Osteoblast (primary cell): ENCODE measurements at places on chromosomes 2 and 18.

- DNase-seq: no peak
Measured at GRCh38 chr2:42079737-42080287, 32.0 kb downstream of the PKDCC start.

DNA sequence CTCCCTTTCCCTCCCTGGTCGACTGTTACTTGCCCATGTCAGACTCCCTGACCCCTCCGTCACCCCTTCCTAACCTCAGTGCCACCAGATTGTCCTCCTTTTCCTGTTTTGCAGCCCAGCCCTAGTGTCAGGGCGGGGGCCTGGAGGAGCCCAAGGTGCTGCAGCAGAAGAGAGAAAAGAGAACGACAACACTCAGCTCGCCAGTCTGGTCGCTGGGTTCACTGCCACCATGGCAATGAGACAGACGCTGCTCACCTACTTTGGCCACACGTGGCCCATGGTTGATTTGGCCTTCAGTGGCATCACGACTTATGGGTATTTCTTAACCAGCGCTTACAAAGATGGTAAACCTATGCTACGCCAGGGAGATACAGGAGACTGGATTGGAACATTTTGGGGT is 108.4 kb upstream of the RMDN2 start:
- DNase-seq: no peak

GRCh38 chr2:108594982-108595464 is 60.8 kb downstream of the LIMS1 start:
- no peak for DNase-seq

GRCh38 chr2:233334915-233335314 is 19.4 kb upstream of the DGKD start:
- peak; percentile 1 for DNase-seq

GRCh38 chr18:58101291-58101794 is 57.3 kb downstream of the NEDD4L start:
- DNase-seq: no peak

- peak; percentile 91 for DNase-seq
Measured at GRCh38 chr2:240997141-240997855, 1.1 kb upstream of the SNED1 start.

GRCh38 chr2:108923736-108924579 is 65.1 kb downstream of the EDAR start:
- peak; percentile 73 for DNase-seq

DNA sequence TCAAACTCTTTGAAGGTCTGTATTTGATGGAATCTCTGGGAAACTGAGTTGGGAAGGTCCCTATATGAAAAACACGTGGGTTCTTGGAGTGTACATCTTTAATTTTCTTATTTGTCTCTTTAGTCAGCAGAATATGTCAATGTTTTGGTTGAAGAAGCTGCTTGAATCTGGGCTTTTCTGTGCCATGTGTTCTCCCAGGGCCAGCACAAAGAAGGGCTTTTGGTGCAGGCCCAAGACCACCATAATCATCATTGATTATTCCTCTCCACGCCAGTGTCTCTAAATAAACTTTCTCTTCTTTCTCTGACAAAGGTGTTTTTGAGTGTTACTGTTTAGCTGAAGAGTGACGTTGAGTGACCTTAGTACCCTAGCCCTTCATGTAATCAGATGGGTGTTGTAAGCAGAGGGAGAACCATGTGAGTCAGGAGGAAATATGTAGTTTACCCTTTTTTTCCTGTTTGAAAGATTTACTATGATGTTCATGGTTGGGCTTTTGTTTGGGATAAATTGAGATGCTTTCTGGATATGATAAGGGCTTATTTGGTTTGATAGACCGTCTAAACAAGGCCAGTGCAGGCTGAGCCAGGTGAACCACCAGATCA is 11.6 kb upstream of the TNP1 start:
- DNase-seq: no peak

GRCh38 chr2:60796573-60797509 is 40.8 kb downstream of the PAPOLG start:
- no peak for DNase-seq

- DNase-seq: peak; percentile 91
Measured at GRCh38 chr2:27308359-27308881, at the start of gene UCN. Gene UCN, minus strand, starts transcription at chr2:27308445. Its CDS starts 550 bp downstream, at chr2:27307895.

- DNase-seq: no peak
Measured at GRCh38 chr2:122070241-122070731, 314.8 kb downstream of the TSN start.

DNA sequence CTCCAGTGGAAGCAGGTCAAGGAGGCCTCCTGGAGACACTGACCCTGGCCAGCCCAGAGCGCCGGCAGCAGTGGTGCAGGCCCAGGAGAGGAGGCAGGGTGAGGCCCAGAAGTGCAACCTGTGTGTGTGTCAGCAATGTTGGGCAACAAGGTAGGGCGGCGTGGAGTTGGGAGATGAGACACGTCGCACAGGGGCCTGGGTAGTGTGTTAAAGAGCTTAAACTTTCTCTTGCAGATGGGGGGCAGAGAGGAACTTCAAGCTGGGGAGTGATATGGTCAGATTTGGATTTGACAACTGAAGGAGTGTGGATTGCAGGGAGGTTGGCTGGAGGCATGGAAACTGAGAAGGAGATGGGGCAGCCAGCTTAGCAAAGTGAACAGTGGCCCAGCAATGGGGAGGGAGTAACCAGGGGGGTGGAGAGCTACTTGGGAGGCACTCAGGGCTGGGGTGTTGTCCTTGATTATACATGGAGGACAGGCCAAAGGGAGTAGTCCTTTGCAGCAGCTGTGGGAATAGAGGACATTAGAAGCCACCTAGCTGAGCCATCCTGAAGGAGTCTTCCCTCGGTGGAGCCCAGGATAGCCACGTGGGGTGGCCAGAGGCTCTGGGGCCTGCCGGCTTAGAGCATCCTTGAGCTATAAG is 278.6 kb upstream of the HS6ST1 start:
- DNase-seq: peak; percentile 45

GRCh38 chr2:219611866-219612576 is 14.4 kb downstream of the STK11IP start:
- peak; percentile 58 for DNase-seq

DNA sequence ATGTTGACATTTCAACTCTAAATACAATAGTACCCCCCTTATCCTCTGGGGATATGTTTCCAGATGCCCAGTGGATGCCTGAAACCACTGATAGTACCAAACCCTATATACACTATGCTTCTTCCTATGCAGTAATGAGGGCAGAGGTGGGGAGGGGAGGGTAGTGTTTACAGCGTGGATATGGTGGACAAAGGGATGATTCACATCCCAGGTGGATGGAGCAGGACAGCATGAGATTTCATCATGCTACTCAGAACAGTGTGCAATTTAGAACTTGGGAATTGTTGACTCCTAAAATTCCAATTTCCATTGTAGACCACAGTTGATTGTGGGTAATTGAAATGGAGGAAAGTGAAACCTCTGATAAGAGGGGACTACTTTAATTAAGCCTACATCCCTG is 75.4 kb downstream of the TSN start:
- DNase-seq: no peak

GRCh38 chr18:2513616-2514015 is 57.7 kb downstream of the METTL4 start:
- peak; percentile 19 for DNase-seq

DNA sequence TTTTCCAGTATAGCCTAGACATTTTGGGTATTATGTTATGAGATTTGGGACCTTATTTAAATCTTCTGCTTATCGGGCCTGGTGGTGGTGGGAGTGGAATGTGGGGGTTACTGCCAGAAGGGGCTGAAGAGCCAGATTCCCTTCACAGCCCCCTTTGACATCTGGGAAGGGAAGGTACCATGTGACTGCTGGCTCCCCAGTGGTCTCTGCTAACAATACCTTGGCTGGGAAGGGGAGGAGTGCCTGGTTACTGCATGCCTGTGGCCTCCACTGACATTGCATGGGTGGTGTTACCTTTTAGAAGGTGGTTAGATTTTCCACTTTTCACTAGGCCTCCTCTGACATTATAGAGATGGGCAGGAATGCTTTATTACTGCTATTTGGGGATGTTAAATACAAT is 8.0 kb downstream of the ATP9B start:
- no peak for DNase-seq

DNA sequence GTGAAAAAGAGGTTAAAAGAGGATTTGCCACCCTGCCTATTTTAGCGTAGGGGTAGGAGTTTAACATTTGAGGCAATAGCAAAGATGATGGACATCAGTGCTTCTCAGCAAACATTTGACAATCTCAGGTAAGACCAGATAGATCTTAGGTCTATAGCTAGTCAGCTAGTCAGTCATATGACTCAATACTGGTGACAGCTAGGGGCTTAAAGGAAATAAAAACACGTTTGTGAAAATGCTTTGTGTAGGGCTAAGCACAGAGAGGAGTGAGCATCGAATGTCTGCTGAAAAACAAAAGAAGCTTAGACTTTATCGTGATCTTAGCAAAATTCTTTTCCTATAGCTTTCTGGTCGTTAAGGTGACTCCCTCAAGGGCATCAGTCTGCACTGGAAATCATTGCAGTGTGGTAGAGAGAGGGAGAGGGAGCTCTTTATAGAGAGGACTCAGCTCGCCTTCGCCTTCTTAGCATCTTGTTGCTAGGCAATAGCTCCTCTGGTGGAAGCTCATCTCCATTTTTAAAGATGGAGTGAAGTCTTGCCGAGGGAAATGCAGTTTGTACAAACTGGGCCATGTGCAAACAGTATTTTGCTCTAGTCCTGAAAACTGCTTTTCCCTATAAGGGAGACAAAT is 62.8 kb upstream of the SLC38A11 start:
- no peak for DNase-seq

DNA sequence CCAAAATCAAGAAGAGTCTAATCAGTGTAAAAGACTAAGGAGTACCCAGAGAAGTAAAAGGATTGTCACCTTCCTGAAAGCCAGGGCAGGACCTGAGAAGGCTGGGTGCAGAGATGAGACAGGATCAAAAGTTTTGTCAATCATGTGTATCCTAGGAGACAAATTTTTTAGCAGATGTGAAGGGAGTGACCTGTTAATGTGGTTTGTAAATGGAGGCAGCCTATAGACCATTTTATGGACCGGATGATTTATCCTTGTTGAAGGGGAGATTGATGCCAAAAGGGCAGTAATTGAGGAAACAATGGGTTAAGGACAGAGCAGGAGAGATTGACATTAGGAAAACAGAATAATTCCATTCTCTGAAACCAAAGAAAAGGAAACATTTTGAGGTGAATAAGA is 813 bp downstream of the NDC80 start:
- no peak for DNase-seq

DNA sequence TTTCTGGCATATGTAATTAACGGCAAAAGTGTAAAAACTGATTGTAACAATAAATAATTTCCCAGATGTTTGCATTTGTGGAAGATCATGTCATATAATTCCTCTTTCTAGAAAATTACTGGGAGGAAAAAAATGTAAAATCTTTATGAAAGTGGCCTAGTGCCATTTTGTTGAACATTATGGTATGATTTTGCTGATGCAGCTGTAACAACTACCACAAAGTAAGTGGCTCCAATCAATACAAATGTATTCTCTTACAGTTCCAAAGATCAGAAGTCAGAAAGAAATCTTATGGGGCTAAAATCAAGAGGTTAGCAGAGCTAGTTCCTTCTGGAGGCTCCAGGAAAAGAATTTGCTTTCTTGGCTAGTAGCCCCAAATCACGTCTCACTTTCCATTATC is 281.4 kb downstream of the CCDC178 start:
- DNase-seq: no peak

GRCh38 chr2:128440666-128441340 is 122.1 kb upstream of the HS6ST1 start:
- peak; percentile 89 for DNase-seq

GRCh38 chr2:40244675-40245074 is 207.2 kb downstream of the SLC8A1 start:
- DNase-seq: peak; percentile 77

GRCh38 chr18:9333441-9334328 is 888 bp upstream of the TWSG1 start:
- peak; percentile 77 for DNase-seq

- DNase-seq: peak; percentile 83
Measured at GRCh38 chr2:232898592-232899543, 28.8 kb downstream of the SNORC start.

DNA sequence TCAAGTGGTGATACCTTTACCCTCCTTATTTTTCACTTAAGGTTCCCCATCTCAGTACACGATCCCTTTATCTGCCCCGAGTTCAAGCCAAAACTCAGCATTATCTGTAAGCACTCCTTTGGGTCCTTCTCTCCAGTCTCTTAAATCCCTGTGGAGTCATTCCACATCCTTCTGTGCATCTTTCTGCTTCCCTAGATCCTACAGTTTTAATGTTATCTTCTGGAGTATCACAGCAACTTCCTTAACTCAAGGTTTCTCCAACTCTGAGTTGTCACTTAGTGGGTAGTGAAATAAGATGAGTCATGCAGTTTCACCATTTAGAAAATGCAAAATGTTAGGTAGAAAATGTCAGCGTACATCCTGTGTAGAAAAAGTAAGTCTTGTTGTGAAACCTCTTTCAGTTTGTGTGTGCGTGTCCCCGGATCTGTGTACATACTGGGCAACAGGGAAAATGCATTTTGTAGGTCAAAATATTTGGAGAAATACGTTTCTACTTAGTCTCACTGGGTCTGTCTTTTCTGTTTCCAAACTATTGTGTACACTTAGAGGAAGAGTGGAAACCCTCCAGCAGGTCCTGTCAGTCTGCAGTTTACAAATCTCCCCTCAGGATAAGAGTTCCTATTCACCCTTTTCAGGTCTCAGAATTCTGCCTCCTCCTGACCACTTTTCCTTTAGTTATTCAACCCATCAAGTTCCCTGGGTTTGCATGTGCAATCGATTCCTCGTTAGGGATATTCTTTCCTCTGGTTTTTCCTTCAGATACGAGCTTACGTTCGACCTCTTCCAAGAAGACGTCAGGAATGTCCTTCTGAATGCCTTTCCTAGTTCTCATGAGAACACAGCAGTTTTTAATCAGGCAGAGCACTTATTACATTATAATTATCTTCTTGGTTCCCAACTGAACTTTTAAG is 154.8 kb downstream of the TGIF1 start:
- DNase-seq: no peak

DNA sequence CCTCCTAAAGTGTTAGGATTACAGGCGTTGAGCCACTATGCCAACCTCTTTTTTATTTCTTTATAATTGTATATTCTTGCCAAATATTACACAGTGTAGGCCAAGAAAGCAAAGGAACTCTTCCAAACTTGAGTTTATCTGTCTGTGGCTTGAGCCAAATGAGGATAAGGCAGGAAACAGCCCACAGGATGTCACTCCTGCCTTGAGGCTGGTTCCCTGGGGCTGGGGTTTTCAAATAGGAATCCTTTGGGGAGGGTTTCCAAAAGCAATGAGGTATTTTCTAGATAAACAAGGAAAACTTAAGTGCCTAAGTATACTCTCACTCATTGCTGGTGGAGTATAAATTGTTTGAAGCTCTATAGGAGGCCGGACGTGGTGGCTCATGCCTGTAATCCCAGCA is 56.4 kb downstream of the ADCY3 start:
- DNase-seq: no peak

- DNase-seq: peak; percentile 48
Measured at GRCh38 chr2:128446049-128446873, 127.6 kb upstream of the HS6ST1 start.
